ENCODE measurements at places on chromosomes 11 and 22.
A peak's percentile ranks its signal among the peaks of the same experiment; 100 is the strongest.

- DNase-seq: no peak
Measured at GRCh38 chr11:39205236-39205995, 2254.0 kb downstream of the LRRC4C start.

- DNase-seq: no peak
Measured at GRCh38 chr11:33463059-33463458, 205.9 kb downstream of the HIPK3 start.

DNA sequence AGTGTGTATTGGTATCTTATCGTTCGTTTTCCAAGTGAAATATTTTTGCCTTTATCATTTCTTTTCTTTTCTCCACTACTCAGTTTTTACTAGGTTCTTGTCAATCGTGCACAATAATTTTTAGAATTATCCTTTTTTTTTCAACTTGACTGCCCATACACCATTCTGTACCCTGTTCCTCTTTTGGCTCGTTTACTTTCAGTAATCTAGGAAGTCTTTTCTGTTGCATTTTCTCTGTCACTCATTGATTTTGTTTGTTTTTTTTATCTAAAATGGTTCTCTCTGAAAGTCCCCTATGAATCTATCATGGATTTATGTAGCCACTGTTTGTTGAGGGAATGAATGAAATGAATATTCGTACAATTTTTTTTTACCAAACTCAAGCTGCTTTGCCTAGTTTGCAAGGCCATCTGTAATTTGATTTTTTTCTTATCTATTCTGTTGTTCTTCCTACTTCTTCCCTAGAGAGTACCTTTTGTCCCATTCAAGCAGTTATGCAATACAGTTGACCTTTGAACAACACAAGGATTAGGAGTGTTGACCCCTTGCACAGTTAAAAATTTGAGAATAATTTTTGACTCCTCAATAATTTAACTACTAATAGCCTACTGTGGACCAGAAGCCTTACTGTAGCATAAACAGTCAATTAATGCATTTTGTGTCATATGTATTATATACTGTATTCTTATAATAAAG, 166.3 kb downstream of the TMEM135 start:
- DNase-seq: no peak

GRCh38 chr22:47111626-47112581, 349.5 kb downstream of the TBC1D22A start:
- DNase-seq: no peak

- no peak for DNase-seq
Measured at GRCh38 chr11:31141789-31142188, 227.8 kb downstream of the DCDC1 start.

- DNase-seq: no peak
Measured at GRCh38 chr11:82529936-82530335, 203.7 kb downstream of the FAM181B start.

DNA sequence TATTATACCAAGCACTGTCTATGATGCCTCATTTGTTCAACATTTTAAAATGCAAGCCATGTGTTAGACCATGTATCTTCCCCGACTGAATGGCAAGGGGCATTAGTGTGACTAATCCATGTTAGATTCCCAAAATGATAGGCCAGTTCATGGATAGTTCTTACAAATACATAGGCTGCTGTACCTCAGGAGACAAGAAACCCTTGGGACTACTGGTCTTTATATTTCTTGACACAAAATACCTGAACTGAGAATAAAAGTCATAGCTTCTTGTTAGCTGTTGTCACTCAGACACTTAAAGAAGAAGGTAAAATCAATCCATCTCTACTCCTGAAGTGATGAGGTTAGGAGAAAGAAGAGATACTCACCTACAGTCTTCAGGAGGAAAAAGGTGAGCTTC, at the start of gene OR8D4:
TSS of gene OR8D4 (plus strand) at position 301 of the 400 bp plus-strand sequence. CDS start 4,265 bp downstream, outside the sequence.
- DNase-seq: no peak

- no peak for DNase-seq
Measured at GRCh38 chr22:41781507-41781906, 19.0 kb upstream of the CCDC134 start.

- no peak for DNase-seq
Measured at GRCh38 chr22:25979968-25980367, 189.3 kb upstream of the SEZ6L start.

DNA sequence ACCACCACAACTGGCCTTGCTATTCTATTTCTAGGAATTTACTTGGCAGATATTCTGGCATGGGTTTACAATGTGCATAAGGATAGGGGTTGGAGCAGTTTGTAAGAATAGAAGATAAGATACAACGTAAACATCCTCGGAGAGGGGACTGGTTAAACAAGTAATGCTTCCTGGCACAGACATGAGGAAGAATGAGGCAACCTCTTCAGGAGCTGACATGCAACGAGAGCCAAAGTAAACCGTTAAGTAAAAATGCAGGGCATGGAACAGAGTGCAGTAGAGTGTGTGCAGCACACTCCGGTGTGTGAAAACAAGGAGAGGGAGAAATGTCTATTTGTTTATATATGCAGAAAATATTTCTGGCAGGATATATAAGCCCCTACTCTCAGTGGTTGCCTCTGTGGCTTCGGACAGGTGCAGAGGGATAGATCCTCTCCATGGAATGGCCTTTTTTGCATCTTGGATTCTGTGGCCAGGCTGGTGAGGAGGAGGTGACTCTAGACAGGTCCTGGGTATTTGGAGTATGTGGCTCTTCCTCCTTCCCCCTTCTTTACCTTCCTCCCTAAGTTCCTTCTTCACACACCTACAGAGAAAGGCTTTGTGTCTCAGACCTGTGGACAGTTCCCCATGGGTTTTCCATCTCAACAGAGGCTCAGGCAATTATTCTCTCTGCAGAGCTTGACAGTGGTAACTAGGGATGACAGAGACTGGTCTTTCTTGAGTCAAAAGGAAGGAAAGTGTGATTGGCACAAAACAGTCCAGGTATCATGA, 2.5 kb downstream of the RAB36 start:
- DNase-seq: no peak

GRCh38 chr22:22940961-22941605, 53.5 kb downstream of the IGLL5 start:
- no peak for DNase-seq

- no peak for DNase-seq
Measured at GRCh38 chr11:27120211-27120610, 79.6 kb downstream of the BBOX1 start.

GRCh38 chr11:41400819-41401382, 58.6 kb downstream of the LRRC4C start:
- peak; percentile 38 for DNase-seq

- DNase-seq: no peak
Measured at GRCh38 chr11:77038825-77039326, 4.7 kb downstream of the B3GNT6 start.

DNA sequence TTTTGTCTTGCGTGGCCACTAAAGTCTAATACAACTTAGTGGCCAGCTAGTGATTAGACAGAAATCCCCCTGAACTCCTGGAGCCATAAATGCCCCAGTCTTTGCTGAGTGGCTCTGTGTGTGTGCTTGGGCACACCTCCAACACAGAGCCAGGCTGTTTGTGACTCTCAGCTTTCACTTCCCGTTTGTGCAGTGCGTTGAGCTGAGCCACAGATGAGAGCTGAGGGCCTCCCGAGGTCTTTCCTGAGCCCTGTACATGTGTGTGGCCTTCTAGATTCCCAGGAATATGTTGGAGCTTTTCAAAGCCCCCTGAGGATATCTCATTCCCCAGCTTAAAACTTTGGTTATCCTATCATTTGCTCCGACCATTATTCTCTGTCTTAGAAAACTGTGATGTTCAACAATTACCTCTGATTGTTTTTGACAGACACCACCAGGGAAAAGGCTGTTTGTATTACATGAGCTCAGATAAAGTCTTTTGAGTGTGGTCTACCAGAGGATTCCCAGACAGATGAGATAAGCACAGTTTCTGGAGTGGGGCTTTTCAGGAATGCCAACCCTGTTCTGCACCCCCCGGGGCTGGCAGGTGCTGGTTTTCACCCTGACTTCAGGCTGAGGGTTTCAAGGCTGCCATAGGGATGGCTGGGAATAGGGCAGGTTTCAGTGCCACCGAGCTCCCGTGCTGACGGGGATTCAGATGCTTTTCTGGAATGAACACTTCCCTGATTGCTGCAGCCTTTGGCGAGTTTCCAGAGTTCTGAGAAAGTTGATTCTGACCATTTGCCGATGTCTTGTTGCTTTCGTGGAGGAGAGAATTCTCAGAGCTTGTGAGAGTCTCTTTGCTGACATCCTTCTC, 23.8 kb downstream of the IGHMBP2 start:
- no peak for DNase-seq

GRCh38 chr11:117960406-117960805, 25.8 kb upstream of the IL10RA start:
- no peak for DNase-seq

GRCh38 chr22:49052023-49052538, 775.6 kb downstream of the BRD1 start:
- no peak for DNase-seq

DNA sequence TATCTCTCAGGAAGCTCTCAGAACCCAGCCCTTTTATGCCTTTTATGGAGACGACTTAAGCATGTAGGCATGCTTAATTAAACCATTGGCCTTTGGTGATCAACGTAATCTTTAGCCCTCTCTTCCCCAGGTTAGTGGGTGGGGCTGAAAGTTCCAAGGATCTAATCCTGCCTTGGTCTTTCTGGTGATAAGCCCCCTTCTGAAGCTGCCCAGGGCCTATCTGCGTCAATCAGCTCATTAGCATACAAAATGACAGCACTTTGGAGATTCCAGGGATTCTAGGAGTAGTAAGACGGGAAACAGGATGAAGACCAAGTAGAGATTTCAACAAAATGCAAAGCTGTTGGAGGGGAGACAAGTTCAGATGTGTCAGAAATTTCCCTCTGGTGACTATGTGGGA, 3.1 kb downstream of the FAM118A start:
- DNase-seq: no peak

GRCh38 chr11:6620636-6621035, 1.4 kb upstream of the TPP1 start:
- no peak for DNase-seq

DNA sequence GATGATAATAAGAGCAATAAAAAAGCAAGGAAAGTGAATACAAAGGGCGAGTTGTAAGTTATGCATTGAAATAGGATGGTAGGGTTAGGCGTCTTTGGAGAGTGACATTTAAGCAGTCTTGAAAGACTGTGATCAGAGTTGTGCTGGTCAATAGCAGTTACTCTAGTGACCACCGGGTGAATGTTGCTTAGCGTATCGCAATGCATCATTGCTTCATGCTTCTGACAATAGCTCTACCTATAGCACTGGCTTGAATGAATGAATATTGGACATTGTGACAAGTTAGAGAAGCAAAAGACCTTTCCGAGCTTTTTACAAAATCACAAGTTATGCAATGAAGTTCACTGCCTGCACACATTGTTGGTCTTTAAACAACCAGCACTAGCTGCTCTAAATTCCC, 7.7 kb upstream of the OR8B12 start:
- no peak for DNase-seq

- no peak for DNase-seq
Measured at GRCh38 chr11:15104166-15104565, 10.6 kb upstream of the INSC start.

DNA sequence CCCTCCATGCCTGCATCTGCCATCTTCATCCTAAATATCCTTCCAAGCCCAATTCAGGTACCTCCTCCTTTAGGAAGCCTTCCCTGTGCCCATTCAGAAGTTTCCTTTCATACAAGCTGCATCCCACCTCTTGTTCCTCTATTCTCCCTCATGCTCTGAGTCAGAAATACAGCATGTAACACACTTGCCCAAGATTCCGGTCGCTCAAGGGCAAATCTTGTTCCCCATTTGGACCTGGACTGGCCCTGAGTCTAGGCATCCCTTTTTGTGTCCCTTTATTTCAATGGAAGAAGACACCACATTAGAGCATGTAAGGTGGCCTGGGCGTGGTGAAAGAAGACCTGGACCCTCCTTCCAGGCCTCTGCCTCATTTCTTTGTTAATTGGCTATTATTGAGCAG, 38.5 kb downstream of the RTL6 start:
- no peak for DNase-seq

DNA sequence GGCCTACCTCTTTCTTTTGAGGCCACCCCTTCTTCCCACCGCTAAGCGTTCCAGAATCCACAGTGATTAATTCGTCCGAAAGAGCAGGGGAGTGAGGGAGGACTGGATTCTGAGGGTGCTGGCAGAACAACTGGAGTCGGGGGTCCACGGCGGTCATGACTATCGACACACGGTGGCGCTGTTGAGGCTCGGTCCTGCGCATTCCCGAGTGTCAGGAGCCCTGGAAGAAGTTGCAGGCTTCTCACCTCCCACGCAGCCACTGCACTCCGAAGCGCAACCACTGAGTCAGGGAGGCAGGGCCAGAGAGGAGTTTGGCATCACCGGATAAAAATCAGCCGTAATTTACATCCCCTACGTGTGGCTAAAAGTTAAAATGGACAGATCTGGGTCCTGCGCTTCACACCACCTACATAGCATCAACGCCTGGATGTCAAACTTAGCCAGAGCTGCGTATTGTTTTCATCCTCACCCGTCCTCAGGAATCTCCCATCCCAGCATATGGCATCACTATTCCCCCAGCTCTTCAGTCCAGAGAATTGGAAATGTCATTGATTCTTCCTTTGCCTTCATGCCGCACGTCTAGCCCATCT, 10.7 kb upstream of the CTSF start:
- no peak for DNase-seq

- DNase-seq: no peak
Measured at GRCh38 chr22:38890377-38890776, 18.4 kb upstream of the CBX6 start.

GRCh38 chr22:46828323-46828900, 66.0 kb downstream of the TBC1D22A start:
- DNase-seq: no peak

- DNase-seq: no peak
Measured at GRCh38 chr22:26681395-26681821, 24.0 kb downstream of the MIAT start.

- DNase-seq: no peak
Measured at GRCh38 chr11:69131121-69131566, 24.6 kb upstream of the SMIM38 start.

DNA sequence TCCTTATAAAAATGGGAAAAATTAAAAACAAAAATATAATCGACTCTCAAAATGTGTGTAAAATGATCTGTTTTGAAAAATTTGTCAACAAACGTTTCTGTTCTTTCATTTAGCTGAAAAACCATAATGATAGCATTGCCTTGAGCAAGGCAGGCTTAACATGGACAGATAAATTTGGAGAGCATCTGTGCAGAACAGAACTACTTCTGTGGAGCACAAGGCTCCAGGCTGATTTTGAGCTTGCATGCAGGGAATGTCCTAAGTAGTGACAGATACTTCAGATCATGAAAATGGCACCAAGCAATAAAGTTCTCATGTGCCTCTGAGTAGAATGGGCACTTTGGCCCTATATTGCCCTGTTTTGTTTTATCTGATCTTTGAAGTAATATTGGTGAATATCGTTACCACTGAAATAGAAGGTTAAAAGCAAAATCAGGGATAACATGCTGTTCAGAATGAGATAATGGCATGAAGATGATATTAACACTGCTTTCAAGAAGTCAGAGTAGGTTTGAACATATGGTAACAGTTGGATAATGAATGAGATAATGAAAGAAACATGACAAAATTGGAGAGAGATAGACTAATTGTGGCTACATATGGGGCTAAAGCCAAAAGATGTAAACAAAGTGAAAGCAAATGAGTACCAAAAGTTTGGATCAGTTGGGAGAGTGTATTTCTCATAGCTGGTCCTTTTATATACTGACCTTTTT, 730.5 kb upstream of the CCDC179 start:
- no peak for DNase-seq

GRCh38 chr22:38756711-38757463, 1.1 kb upstream of the SUN2 start:
- DNase-seq: no peak

GRCh38 chr22:37275134-37275533, 7.2 kb upstream of the CYTH4 start:
- no peak for DNase-seq
